Hematopoietic multipotent progenitor cell treated with erythropoietin and hydrocortisone succinate and interleukin-3 and kit ligand, for 15 days (in vitro differentiated cells): ENCODE measurements at places on chromosomes 3 and 15.
A peak's percentile ranks its signal among the peaks of the same experiment; 100 is the strongest.

DNA sequence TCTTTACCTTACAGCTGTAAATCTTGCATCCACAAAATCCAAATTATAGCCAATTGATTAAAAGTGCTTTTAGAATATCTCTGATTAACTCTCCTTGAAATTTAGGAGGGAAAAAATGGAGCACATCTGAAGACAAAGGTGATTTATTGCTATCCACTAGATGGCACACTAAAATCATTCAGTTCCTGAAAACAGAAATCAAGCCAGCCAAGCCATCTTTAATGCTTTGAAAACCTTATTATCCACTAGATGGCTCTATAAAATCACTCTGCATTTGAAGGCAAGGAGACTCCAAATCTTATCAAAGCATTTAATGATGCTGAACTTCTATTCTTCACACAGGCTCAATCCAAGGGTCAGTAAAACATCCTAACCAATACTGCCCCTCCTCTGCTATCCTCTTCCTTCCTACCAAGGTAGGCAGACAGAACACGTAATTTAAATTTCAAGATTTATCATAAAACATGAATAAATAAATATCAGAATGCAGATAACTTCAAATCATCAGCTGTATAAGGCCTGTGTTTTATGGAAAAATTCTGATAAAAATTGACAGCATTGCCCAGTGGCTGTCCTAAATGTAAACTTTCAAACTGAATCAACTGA is 48.4 kb downstream of the GOLIM4 start:
- peak; percentile 75 for DNase-seq

DNA sequence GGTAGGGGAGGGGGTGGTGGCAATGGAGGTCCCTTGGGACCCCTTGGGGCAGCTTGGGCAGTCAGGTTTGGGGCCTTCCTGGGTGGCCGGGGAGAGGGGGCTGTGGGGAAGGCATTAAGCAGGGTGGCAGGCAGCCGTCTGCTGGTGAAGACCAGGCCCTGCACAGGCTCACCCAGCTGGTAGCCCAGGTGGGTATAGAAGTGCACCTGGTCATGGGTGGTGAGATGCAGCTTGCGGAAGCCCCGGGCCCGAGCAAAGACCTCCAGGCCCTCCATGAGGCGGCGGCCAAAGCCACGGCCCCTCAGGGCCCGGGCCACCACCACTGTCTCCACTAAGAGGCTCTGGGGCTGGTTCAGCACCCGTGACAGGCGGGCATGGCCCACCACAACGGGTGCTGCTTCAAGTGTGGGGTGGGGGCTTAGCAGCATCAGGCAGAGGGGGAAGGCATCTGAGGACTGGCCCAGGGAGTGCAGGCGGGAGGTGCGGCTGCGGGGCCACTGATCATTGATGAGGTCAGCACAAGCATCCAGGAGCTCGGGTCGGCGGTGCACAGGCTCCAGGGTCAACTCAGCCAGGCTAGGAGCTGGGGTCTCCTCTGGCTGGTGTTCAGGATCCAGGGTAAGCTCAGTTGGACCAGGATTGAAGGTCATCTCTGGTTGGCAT is 2.4 kb downstream of the HYAL3 start:
- DNase-seq: no peak

DNA sequence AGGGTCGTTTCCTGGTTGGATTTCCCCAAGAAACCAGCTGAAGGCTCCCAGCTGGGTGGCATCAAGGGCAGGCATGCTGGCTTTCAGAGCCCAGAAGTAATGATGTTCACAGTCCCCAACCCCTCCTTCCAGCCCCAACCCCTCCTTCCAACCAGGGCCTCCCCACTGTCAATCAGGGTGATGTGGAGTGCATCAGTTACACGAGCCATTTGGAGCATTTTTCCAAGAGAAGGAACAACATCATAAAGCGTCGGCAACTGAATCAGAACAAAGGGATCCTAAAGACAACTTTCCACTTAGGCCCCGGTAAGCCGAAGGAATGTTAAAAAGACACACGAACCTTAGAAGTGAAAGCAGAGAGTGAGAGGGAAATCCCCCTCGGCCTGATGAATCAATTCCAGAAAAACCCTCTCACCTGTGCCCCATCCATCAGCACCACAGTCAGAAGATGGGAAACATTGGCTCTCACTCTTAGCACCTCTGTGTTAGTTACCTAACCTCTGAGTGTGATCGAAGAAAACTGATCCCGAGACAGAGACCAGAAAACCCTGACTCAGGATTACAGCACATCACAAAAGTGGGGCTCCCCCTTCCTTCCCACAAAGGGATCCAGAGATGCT is 101.2 kb upstream of the WNT5A start:
- no peak for DNase-seq

DNA sequence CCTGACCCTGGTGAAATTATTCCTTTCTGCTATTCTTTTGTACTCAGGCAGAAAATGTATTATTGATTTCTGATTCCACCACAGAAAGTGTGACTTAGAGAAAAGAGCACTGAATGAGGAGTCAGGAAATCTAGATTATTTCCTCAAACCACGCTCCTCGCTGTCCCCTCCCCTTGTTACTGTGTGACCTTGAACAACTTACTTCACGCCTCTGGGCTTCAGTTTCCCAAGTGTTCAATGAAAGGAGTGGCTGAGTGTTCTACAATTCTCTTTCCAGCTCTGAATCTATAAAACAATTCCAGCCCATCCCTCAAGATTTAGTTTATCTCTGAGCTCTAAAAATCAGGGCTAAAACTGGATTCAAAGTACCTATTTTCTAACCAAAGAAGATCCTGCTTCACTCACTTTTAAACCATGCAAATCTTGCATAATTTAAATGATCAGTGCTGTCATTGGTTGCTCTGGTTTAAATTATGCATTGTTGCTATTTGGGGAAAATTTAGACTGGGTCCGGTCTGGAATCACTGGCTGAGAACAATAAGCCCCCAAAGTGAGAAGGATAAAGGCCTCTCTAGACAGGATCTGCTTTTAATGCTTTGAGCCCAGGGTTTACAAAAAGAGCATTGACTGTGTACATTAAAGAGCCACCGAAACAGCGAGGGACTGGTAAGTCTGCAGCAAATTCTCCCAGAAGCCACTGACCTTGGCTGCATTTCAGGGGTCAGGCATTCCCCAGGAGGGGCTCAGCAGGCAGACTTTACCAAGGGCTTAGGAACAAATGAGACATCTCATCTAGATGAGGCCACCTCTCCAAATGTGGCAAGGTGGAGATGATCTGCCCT is 3.2 kb downstream of the TNIK start:
- no peak for DNase-seq

DNA sequence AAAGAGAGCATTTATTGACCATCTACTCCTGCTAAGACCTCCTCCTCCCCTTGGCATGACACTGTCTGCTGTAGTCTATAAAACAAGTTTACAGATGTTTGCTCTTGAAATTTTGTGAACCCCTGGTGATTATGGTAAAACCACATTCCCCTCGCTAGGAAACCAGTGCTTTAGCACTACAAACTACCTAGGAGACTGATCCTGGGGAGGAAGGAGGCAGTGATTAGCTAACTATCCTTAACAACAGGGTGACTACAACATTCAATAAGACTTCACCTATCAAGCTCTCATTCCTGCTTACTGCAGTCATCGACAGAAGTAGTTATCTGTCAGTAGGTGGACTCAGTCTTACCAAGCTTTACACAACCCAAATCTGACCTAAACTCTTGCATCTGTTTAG is 371.3 kb downstream of the TUSC7 start:
- no peak for DNase-seq

- no peak for DNase-seq
Observed at GRCh38 chr3:46335541-46335940, 18.4 kb upstream of the CCR2 start.

DNA sequence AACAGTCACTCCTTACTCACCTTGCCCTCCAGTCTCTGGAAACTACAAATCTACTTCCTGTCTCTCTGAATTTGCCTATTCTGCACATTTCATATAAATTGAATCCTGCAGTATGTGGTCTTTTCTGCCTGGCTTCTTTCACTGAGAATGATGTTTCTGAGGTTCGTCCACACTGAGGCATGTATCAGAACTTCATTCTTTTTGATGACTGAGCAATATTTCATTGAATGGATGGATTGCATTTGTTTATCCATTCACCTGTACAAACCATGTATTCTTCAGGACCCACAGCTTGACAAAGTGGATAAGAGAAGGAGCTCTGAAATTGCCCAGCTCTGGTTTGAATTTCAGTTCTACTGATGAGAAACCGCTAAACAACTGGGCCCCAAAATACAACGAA is 118.9 kb upstream of the ARRDC4 start:
- no peak for DNase-seq

GRCh38 chr3:50156549-50157493 is 1.7 kb downstream of the SEMA3F start:
- DNase-seq: no peak

DNA sequence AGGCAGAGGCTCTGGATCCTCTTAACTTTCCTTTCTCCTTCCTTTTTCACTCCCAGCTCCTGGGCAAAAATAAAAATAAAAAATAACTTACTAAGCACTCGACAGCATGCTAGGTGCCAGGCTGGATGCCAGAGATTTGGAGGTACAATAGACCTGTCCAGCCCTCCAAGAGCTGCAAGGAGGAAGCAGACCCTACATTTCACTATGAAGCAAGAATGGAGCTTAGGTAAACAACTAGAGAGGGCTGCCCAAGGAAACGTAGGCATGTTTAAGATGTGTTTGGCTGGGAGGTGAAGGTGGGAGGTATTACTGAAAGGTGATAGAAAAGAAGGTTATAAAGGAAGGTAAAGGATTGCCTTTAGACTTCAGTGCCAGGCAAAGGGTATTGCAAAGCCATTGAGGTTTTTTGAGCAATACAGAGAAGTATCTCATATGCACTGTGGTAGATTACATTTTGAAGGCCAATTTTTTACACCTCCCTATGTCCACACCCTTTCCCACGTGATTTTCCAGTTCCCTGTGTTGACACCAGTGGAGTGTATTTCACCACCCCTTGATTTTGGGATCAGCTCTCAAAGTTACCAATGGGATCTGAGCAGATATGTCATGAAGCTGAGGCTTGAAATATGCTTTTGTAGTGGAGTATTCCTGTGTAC is 69.1 kb downstream of the DCLK3 start:
- no peak for DNase-seq

DNA sequence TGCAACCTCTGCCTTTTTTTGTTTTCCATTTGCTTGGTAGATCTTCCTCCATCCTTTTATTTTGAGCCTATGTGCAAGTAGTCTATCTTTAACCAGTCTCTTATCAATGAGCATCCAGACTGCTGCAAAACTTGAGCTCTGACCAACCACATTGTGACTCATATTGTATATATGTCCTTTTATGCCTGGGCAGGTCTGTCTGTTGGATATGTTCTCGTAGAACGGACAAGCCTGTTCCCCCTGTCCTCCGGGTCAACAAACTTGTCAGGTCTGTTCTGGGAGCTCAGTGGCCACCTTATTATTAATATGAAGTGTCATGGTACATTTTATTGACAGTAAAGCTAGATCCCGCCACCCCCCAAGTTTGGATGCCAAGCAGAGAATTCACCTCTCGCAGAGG is 252.9 kb upstream of the ST8SIA2 start:
- DNase-seq: no peak

DNA sequence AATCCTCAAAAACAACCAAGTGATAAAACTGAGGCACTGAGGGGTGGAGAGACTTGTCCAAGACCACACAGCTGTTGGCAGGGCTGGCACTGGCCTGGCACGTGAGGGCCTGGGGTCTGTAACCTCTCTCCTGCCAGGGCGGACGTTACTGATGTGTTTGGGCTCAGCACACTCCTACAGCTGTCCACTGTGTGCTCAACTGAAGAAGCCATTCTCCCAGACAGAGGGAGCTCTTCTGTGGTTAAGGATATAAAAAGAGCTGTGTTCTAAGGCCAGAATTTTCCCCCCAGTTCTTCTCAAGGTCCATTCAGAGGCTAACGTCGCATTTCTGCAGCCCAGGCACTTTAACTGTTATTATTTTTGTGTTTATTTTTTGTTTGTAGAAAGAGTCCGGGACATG is 429.0 kb upstream of the ATP11B start:
- no peak for DNase-seq

DNA sequence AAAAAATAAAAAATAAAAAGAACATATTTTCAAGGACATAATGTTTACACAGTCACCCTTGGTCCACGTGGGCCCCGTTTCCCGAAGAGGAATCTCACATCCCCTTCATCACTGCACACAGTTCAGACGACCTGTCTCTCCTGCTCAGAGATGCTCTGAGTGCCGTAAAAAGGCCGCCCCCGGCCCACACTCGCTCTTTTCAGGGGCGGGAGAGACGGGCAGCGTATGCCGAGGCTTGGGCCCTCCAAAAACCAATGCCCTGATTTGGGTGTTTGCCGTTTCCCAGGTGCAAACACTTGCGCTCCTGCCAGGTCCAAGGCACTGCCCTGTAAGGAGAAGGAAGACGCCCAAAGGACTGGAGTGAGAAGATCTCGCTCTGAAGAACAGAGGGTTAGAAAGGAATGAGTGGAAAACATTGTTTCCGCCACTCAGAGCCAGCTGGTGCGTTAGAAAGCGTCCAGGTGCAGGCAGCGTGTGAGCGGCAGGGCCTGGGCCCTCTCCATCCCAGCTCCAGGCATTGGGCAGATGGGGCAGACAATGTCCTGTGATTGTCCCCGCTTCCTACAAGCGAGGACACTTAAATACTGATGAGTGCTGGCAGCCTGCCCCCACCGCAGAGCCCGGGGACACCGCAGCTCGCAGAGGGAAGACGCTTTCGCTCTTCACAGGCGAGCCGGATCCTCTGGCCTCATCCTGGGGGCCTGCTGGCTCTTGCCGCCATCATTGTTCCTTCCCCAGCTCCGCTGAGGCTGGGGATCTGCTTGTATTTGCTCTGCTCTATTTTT is 53.2 kb downstream of the NIPA2 start:
- no peak for DNase-seq

- DNase-seq: no peak
Observed at GRCh38 chr3:129837065-129837642, 56.4 kb downstream of the TMCC1 start.
